Activated T-helper 9 cell treated with anti-CD3 and anti-CD28 coated beads, Interleukin-2, amount 50 U/mL, for 16 hours (primary cell): ENCODE measurements at places on chromosomes 16 and 17.

DNA sequence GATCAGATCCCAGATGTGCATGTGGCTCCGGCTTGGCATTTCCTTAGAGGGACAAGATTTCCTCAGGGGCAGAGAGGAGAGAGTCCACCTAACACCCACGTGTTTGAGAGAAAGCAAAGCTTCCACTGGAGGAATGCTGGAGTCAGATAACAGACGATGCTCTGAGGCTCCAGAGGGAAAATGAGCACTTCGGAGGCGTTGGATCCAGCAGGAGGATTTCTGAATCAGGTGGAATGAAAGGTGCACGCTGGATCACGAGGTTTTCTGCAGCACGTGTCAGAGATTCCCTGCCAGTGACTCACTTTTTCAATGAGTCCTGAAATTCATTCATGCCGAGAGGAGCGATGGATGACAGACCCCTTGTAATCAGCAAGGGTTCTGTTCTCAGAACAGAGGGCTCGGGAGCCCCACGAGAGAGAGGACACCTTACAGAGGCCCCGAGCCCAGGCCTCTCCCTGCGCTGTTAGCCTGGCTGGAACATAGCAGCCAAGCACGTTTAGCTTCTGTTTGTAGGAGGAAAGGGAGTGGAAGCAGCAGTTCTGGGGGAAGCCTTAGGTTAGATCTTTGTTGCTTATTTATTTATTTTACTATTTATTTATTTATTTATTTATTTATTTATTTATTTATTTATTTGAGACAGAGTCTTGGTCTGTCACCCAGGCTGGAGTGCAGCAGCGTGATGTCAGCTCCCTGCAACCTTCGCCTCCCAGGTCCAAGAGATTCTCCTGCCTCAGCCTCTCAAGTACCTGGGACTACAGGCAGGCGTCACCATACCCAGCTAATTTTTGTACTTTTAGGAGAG is 49.3 kb upstream of the JPH3 start:
- DNase-seq, result no peak

DNA sequence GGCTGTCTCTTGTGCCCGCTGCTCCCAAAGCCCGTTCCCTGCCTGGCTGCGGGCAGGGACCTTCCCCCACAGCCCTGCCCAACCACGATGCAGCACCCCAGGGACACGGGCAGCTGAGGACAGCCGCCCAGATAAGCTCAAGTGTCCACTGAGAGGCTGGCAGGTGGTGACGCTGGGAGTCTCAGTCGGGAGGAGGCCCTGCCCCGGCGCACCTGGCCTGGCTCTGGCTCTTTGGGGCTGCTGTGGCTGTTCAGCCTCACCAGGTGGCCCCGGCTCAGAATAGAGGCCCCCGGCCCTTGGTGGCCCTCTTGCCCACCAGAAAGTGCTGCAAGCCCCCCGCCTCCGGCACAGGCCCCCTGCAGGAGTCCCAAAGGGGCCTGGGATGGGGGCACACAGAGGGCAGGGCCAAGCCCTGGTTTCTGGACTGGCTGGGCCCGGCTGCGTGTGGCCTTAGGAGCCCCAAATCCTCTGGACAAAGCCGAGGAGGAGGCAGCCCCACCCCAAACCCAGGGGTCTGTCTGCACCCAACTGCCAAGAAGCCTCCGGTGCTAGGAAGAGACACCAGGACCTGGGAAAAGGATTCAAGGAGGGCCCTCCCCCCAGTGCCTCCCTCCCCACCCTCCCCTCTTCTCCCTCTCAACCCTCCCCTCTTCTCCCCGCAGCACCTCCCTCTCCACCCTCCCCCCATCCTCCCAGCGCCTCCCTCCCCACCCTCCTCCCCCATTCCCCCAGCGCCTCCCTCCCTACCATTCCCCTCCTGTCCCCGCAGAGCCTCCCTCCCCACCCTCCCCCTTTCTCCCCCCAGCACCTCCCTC is 5.3 kb downstream of the NTHL1 start:
- no peak for DNase-seq

DNA sequence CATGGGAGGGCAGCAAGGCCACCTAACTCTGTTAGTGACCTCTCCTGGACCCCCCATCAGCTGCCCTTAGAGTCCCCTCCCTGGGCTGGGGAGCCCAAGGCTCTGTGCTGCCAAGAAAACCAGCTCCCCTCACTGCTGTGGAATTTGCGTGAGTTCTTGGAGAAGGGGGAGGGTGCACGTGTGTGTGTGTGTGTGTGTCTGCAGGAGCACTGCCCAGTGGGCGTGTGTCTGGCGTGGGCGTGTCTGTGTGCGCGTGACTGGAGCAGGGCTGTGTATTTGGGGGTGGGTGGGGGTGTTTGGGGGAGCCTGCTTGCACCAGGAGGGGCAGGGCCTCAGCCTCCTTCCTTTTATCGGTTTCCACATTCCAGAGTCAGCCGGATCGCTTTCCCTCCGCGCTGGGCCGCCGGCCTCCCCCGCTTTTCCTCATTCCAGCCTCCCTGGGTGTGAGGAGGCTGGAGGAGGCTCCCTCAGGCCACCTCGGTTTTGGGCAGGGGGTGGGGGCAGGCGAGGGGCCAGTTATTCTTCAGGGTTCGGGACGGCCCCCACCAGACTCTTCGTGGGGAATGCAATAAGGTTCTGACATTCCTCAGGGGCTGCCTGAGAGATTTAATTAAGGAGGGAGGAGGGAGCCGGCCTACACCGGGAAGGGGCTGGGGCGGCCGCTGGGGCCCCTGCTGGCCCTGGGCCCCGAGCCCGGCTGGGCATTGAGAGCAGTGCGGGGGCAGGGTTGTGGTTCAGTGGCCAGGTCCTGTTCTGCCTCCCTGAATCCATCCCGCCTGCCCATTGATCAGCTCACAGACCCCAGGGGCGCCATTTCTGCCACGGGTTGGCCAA is 2.5 kb downstream of the VASN start:
- no peak for DNase-seq

DNA sequence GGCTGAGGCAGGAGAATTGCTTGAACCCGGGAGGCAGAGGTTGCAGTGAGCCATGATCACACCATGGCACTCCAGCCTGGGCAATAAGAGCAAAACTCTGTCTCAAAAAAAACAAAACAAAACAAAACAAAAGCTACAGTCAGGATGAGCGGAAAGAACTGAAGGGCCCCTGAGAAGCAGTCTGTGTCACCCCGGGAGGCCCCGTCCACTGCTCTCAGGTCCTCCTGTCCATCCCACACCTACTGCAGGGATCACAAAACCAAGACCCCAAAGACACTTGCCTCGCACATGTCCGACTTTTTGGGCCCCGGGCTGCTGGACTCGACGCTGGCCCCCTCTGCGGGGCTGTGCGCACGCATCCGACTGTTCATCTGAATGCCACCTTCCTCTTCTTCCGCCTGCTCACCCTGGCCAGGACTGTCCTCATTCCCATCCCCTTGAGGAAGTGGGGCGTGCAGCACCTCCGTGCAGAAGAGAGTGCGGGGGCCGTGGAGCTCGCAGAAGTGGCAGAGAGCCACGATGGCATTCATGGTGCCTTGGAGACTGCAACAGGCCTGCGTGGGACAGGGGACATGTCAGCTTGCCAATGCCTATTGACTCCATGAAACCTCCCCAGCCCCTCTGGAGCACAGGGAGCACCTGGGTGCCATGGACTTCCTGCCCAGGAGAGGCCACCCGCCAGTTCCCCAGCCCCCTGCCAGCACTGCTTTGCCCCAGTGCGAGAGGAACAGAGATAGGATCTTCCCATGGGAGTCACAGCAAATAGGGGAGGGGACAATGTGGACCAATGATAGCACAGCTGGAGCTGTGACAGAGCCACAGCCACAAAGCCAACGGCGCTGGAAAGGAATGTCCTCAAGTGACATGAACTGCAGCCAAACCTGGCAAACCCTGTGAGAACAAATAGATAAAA is 9.1 kb downstream of the FLCN start:
- no peak for DNase-seq

DNA sequence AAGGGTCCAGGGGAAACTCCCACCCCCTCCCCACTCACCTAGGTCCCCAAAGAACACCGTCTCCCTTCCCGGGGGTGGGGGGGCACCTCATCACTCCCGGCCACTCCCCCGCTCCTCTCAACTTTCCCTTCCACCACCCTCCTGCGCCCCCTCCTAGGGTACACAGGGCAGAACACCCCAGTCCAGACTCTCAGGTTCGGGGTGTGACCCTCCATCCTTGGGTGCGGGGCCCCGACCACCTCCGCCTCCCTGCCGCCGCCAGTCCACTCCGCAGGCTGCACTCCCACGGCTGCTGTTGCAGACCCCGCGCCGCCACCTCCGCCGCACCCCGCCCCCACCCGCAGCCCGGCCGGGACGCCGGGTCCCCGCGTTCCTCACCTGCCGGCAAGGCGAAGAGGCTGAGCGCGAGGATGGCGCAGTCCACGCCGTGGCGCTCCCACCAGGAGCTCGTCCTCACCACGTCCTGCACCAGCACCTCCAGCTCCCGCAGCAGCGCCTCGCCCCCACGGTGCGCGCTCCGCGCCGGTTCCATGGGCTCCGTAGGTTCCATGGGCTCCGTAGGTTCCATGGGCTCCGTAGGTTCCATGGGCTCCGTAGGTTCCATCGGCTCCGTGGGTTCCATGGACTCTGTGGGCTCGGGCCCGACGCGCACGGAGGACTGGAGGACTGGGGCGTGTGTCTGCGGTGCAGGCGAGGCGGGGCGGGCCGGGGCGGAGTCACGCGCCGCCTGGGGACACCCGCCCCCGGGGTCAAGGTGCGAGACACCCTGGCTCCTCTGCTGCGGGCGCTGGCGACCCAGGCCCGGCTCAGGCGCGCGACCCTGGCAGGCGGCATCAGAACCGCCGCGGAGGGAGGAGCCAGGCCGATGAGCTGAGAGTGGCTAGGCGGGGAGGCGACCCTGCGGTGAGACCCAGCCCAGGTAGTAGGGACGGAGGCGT is at the start of gene FADS6:
Gene FADS6, minus strand, starts transcription at position 660 of the 938 bp plus-strand sequence. Its CDS starts 38 bp downstream, at position 622.
- no peak for DNase-seq

DNA sequence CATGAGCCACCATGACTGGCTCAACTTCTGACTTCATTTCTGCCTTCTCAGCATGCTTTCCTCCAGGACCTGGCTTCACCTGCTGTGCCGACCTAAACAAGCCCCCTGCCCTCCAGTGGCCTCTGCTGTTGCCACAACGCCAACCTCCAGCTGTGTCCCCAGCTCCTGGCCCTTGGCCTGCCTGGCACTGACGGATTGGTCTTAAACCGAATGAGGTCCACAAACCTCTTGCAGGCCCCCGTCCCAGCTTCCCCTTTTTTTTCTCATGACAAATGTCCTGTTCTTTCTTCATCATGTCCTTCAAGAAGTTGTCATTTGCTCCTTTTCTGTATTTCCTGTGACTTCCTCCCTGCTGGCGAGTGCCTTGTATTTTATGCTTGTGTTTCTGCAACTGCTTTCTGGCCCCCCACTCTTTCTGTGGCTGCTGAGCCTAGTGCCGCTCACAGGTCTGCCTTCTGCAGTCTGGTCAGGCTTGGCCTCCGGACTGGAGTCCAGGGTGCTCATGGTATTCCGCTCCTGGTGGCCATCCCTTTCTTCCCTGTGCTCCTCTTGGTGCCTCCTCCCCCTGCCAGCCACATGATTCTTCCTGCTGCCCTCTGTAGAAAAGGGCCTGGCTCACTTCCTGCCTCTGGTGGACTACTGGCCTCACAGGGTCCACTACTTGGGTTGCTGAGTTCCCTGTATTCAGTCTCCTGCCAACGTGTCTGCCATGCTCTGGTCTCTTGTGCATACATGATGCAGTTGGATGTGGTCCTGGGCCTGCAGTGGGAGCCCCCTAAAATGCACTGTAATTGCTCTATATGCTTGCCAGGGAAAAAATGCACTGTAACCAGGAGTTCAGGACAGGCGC is 2.9 kb downstream of the ATP6V0C start:
- no peak for DNase-seq

GRCh38 chr16:79097166-79097565 is 503.4 kb downstream of the MAF start:
- no peak for DNase-seq

DNA sequence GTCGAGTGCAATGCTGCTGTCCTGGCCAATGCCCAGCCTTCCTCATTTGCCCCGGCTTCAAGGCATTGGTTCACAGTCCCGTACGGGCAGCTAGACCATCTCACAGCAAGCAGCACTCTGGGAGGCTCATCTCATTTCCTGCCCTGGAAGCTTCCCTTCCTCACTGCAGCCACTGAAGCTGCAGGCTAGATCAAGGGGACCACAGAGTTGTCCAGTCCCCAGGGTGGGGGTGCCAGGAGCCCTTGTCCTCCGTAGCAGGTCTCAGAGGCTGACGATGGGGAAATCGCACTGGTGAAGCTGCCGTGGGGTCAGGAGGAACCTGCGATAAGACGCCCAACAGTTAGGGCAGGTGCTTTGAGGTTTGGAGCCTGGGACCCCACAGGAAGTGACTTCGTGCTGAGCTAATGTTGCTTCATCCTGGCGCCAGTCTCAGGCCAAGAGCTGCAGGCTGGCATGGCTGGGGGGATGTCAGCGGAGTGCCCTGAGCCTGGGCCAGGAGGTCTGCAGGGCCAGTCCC is at the start of gene SPNS3:
Gene SPNS3, plus strand, starts transcription at position 426 of the 517 bp plus-strand sequence. Its CDS starts 28 bp downstream, at position 454.
- DNase-seq, result peak; percentile 13

DNA sequence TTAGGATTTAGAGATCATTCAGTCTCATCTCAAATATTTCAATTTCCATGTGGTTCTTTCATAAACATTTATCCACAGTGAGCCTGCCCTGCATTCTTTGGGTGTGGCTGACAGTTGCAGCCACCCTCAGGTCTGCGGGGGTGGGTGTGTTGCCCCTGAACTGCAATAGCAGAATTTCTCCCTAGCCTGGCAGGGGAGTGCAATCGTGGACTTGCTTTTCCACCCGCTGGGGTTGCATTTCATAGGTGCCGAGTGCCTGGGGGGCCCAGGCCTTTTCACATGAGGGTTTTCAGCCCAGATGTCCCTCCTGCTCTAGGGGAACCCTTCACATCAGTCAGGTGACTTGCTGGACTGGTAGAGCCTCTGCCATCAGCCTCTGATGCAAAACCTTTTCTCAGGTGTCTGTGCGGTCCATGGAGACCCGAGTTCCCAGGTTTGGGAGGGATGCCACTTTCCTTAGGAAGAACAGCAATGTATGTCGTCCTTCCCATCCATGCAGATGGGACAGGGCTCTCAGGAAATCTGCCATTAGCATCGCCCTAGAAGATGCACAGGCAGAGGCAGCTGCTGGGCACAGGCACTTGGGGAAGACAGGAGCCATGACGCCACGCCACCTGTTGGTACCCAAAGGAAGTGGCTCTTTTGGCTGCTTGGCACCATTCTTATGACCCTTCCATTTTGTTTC is 2.4 kb upstream of the USP36 start:
- DNase-seq, result peak; percentile 44

GRCh38 chr17:41049110-41049509 is 2.0 kb upstream of the KRTAP2-1 start:
- no peak for DNase-seq

DNA sequence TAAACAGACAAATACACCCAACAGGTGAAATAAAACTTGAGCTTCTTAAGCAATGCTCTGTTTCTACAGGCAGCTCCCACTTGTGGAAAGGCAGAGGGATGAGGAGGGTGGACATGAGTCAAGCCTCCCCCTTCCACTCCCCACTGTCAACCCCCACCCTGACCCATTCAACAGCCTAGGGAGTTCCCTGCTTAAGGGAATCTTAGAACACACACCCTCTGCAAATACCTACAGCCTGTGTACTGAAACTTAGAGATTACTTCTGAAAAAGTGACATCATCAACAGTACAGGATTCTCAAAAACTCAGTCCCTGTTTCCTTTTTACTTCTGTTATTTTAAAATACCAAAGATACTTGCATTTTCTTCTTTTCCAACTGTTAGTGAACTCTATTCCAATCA is 345.4 kb downstream of the SOX9 start:
- no peak for DNase-seq
